ENCODE measurements at places on chromosomes 6 and 20.

GRCh38 chr6:2725999-2726567 is 24.6 kb downstream of the MYLK4 start:
- no peak for DNase-seq

DNA sequence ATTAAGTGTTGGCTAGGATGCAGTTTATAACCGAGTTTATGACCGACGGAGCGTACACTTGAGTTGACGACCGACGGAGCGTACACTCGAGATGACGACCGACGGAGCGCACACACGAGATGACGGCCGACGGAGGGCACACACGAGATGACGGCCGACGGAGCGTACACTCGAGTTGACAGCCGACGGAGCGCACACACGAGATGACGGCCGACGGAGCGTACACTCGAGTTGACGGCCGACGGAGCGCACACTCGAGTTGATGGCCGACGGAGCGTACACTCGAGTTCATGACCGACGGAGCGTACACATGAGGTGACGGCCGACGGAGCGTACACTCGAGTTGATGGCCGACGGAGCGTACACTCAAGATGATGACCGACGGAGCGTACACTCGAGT is 119.8 kb downstream of the HUS1B start:
- DNase-seq, result no peak

DNA sequence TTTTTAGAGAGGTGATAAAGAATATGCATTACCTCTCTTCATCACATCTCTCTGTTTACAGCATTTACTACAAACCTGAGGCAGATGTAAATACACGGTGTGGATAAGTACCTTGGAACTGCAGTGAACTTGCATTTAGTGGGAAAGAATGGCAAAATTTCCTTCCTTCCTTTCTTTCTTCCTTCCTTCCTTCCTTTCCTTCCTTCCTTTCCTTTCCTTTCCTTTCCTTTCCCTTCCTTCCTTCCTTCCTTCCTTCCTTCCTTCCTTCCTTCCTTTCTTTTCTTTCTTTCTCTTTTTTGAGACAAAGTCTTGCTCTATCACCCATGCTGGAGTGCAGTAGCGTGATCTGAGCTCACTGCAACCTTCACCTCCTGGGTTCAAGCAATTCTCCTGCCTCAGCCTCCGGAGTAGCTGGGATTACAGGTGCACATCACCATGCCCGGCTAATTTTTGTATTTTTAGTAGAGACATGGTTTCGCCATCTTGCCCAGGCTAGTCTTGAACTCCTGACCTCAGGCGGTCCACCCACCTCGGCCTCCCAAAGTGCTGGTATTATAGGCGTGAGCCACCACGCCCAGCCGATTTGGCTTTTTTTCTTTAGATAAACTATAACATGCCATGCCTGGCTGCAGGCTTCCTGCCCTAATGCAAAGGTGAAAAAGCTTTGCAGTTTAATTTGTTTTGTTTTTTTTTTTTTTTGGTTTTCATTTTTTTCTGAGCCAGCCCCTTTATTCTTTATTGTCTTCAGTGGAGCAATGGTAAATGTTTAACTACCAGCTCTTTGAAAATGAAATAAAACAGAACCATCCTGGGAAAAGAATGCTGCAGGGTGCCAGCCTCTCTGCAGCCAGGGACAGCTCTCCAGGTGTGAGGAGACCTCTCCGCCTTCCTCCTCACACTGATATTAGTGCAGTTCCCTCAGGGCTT is 64.2 kb upstream of the NEDD9 start:
- no peak for DNase-seq

DNA sequence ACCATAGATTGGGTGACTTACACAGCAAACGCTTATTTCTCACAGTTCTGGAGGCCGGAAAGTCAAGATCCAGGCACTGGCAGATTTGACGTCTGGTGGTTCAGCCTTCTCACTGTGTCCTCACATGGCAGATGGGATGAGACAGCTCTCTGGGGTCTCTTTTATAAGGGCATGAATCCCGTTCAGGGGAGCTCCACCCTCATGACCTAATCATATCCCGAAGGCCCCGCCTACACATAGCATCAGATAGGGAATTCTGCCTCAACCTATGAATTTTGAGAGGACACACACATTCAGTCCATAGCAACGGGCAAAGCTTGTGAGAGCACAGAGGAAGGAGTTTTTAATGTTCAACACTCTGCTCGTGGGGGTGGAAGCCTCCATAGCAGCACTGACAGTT is 27.5 kb downstream of the DAAM2 start:
- DNase-seq, result no peak

DNA sequence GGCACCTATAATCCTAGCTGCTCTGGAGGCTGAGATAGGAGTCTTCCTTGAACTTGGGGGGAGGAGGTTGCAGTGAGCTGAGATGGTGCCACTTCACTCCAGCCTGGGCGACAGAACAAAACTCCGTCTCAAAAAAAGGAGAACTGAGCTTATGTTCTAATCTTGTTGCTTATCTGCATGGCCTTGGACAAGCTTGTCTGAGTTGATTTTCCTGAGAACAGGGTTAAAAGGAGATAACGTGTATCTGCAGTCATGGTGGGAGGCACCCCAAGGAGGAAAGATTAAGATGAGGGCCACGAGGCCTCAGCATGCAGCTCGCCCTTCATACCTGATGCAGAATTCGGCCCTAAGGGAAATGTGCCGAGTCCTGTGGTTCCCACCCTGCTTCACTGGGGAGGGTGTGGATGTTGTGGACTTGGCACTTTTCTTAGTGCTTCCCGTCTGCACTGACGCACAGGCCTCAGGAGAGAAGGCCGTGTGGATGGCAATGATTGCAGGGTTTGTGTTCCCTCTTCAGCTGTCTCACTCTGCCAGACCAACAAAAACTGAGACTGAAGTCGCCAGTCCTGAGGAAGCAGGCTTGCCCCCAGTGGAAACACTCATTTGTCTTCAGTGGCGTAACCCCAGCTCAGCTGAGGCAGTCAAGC is 56.3 kb downstream of the EZR start:
- DNase-seq, result no peak

GRCh38 chr6:13778028-13778427 is 36.3 kb downstream of the MCUR1 start:
- DNase-seq, result no peak

GRCh38 chr6:165231177-165231576 is 78.2 kb downstream of the C6orf118 start:
- no peak for DNase-seq

DNA sequence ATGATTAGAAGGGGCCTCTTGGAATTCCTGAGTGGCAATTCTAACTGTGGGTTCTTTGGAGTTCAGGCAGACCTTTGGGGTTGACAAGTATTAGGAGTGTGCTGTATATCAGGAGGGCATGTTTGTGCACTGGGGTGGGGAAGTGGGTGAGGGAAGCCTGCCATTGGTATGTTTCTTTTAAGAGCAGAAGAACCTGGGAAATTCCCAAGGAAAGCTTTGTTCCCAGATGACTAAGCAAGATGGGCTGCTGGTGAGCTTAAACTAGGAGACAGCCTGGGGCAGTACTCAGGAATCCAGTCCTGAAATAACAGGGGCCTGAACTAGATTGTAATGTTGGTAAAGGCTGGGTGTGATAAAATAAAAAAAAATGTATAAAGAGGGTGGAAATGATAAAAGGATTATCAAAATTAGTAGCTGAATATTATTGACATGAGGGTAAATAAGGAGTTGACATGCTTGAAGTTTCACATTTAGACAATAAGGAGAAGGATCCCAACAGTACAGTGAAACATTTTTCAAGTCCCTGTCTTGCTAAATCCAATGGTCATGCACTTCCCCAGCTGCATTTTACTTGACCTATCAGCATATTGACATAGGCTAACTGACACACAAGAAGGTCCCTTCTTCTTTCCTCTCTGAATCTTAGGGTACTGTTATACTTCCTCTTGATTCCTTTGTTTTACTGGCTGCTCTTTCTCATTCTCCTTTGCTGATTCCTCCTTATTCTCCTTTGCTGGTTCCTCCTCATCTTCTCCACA is 18.4 kb upstream of the IFNGR1 start:
- DNase-seq, result no peak

DNA sequence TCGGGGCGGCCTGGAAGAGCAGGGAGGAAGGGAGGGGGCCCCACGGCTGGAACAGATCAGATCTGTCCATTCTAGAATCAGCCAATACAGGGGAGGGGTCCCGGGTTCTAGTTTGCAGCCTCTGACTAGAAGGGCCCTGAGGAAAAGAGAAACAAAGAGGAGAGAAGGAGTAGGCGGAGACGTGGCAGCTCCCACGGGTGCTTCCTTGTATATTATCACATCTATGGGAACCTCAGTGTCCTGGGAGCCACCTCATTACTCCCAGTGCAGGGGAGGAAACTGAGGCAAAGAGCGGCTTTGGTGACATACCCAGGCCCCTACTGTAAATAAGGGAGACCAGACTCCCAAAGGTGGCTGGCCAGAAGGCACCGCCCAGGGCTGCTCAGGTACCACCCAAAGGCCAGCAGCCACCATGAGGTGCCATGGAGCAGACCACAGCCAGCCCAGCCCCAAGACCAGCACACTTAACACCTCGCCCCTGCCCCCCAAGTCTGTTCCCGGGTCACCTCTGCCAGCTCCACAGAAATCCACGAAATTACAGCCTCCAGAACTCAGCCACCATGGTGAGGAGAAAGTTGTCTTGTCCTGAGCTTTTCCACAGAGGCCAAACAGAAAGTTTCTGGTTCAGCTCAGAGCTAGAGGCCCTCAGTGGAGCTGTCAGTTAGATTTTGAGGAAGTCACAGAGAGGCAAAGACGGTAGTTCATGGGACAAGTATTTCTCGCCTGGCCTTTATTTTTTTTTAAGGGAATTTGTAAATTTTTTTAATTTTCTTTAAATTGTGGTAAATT is 2.1 kb downstream of the ZC3H12D start:
- DNase-seq, result no peak

- no peak for DNase-seq
These were observed 33.0 kb upstream of the KIAA1586 start for GRCh38 chr6:57013521-57013926.

- DNase-seq, result no peak
These were observed 20.7 kb upstream of the NNAT start for GRCh38 chr20:37500311-37500710.

DNA sequence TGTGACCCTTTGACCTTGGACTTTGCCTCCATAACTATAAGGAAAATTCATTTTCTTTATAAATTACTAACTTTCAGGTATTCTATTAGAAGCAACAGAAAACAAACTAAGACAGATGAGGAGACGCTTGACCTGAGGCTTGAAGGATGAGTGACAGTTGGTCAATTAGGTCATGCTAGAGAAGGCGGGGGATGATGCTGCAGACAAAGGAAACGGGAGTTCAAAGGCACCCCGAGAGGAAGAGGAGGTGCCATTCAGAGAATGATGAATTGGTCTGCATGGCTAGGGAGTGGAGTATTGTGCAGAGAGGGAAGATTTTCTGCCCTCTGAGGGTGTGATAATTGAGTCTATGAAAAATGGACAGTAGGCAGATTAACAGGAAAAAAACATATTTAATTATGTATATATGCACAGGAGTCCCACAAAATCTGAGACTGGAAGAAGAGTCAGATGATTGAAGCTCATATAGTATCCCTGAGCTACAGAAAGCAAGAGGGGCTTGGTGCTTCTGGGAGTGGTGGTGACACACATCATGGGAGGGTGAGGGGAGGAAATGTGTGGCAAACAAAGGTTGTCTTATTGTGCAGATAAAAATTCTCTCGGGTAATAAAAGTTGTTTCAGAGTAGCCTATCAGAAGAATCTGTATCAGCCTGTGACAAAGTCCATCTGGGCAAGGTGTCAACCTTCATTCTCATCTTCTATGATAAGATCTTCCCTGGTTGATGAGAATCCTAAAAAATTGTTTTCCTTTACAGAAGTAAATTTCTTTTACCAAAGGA is 20.4 kb upstream of the FUCA2 start:
- DNase-seq, result peak; percentile 47

- DNase-seq, result no peak
These were observed 397.7 kb downstream of the RFPL4B start for GRCh38 chr6:112744827-112745226.

DNA sequence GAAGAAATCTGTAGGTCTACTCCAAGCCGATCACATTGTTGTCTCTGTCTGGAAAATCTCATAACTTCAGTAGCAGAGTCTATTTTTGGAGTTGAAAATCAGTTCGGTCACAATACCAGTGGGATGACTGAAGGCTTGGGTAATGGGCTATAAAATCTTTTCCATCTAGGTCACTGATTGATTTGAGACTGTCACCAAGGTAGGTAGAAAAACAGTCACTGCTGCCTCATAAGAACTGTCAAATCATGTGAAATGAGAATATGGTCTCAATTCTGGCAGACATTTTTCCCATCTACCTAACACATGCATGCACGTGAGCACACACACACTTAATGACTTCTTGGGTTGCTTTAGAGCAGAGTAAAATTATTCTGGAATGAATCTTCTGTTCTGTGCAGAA is 1162.8 kb upstream of the CITED2 start:
- no peak for DNase-seq

GRCh38 chr6:45818655-45819054 is 197.0 kb downstream of the CLIC5 start:
- no peak for DNase-seq

- DNase-seq, result no peak
These were observed 81.7 kb downstream of the QKI start for GRCh38 chr6:163496205-163496604.

GRCh38 chr6:17278289-17279063 is 2.7 kb upstream of the RBM24 start:
- no peak for DNase-seq

- DNase-seq, result no peak
These were observed 6.7 kb downstream of the DEF6 start for GRCh38 chr6:35304299-35304698.

- DNase-seq, result no peak
These were observed 3.0 kb downstream of the EMILIN3 start for GRCh38 chr20:41363601-41364000.

DNA sequence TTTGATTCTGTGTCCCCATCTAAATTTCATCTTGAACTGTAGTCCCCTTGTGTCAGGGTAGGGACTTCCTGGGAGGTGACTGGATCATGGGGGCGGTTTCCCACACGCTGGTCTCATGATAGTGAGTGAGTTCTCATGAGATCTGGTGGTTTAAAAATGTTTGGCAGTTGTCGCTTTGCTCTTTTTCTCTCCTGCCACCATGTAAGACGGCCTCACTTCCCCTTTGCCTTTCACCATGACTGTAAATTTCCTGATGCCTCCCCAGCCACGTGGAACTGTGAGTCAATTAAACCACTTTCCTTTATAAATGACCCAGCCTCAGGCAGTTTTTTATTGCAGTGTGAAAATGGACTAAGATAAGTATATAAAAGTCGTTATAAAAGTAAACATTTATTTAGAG is 80.5 kb upstream of the SGK1 start:
- DNase-seq, result peak; percentile 49

- no peak for DNase-seq
These were observed 20.4 kb upstream of the MCM3 start for GRCh38 chr6:52304983-52305390.

DNA sequence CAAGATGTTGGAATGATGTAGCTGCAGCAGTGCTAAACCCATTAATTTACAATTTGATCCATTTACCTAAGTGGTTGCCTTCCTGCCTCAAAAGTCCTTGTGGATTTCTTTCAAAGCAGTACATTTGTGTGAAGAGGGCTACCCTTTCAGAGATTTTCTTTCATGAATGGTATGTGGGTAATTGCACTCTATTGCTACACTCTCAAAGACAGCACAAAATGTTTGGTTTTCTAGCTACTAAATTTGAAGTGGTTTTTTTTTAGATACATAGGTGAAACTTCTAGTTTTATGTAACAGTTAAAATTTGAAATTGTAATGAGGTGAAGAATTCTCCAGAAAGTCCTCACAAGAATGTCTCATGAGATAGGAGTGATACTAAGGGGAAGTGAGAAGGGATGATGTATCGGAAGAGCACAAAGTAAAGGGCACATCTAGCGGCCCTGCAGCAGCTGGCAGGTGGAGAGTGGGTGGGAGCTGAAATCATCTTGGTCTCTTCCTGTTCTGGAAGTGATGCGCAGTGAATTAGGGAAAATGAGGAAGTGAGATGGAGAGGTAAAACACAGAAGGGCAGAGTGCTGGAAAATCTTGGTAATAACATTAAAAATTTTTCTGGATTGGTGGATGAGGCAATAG is 236.8 kb upstream of the MAN1A1 start:
- DNase-seq, result no peak

All from activated CD4-positive, alpha-beta memory T cell treated with anti-CD3 and anti-CD28 coated beads for 36 hours (primary cell).